GM10248 (cell line): ENCODE measurements at places on chromosomes 12 and 14.

DNA sequence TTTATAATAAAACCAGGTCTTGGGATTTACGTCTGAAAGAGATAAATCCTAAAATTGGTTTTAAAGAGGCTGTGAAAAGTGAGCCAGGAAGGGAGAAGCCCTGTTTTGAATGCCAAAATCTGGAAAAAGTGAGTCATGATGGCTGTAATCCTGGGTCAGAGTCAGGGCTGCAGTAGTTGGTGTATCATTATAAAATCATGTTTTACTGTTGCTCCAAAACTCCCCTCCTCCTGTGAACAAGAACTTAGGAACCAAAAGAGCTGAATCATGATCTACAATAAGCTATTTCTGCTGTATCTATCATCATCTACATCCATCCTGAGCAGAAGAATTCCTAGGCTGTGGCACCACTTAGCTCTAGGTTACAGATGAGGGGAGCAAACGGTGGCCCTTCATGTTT lies 79.3 kb downstream of the LMO3 start:
- no peak for DNase-seq

DNA sequence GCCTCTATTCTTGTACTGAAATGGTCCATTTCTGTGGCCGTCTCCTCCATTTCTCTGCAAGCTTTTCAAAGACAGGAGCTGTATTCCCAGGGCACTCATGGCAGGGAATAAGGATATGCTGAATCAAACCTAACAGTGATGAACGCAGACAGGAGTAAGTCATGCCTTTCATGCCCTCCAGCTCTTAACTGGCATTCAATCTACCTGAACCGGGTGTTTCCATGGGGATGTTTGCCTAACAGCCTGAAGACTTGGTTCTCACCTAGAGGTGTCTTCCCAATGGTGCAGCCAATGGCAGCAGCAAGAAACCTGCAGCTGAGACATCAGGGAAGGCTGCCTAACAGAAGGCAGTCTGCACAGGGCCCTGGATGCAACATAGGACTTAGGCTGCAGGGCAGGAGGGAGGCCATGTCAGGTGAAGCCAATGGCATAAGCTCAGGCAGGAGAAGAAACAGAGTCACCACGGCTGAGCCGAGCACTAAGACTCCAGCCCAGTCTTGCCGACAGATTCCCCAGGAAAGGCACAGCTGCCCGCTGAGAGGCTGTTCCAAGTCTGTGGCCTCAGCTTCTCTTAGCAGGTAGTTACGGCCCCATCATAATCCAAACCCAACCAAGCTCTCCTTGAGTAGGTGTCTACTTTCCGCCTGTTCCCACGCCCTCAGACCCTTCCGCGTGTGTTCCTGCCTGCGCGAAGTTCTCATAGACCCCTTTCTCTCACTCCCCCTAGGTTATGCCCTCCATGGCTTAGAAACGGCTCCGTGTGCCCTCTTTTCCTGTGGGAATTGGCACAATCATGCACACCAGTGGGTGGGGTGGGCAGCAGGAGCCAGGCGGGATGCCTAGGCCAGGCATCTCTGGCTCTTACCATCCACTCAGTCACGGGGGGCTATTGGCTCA lies 44.1 kb downstream of the VWF start:
- no peak for DNase-seq

DNA sequence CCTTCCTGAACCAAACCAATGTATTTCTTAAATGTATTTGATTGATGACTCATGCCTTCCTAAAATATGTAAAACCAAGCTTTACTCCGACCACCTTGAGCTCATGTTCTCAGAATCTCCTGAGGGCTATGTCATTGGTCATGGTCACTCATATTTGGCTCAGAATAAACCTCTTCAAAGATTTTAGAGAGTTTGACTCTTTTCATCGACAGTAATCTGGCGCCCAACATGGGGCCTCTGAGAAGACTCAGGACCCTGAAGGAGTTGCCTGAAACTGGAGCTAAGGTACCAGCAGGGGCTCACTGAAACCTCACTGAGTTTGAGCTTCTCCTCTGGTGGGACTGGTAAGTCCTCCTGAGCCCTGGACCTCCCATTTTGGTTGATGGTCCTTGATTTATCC lies 17.2 kb upstream of the PSMC1 start:
- no peak for DNase-seq

GRCh38 chr14:90698379-90698869 lies 117.8 kb downstream of the TTC7B start:
- DNase-seq: no peak

DNA sequence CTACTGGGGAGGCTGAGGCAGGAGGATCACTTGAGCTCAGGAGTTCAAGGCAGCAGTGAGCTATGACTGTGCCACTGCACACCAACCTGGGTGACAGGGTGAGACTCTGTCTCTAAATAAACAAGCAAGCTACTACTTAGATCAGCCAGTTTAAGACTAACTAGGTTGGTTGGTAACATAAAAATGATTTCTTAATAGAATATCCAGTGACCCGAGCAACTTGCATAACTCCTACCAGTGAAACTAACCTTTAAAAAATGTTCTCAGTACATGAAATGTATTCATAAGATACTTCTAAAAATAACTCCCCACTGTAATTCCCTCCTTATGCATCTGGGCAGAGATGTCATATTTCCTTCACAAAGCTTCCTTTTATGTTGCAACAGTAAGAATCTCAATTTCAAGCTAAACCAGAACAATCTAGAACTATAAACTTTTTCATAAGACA lies 15.9 kb downstream of the TAOK3 start:
- peak; percentile 23 for DNase-seq
